Stimulated activated CD4-positive, alpha-beta T cell treated with anti-CD3 and anti-CD28 coated beads, TNF-alpha, amount 100 ng/mL, for 24 hours (primary cell): ENCODE measurements at places on chromosomes 3 and 15.

DNA sequence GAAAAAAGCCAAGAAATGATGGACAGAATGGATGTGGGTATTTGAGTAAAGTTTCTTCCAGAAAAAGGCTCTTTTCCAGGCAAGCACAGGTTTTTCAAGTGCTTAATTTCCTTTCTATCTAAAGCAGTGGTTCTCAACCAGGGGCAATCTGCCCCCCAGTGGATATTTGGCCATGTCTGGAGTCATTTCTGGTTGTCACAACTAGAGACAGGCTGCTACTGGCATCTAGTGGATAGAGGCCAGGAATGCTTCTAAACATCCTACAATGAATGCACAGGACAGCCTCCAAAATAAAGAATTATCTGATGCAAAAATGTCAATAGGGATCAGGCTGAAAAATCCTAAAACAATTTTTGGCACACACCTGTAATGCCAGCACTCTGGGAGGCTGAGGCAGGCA lies 23.9 kb downstream of the SEC22C start:
- no peak for DNase-seq

DNA sequence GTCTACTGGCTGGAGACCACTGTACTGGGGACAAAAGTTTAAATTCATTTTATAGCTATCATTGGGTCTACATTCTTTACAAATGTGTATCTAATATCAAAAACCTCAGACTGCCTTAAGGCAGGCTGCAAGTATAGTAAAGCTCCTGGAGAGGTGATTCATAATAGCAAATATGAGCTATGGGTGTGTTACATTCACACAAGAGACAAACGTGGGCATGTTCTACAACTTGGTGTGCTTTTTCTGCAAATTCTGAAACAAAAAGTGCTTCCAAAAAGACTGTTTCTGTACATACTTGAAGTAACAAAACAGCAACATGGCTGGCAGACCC lies 1101.4 kb downstream of the ROBO1 start:
- DNase-seq = no peak

DNA sequence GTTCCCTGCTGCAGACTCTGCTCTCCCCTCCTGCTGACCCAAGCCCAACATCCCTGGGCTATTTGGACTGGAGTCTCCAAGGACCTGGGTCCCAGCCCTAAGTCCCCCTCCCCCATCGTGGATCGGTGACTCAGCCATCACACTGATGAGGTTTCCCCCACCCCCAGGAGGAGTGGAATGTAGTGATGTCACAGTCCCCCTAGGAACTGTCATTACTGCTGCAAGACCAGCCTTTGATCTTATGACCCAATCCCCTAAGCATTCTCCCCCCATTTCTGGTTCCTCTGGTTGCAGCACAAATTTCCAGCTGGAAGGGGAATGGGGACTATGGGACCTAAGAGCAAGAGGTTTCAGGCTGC lies 63.4 kb upstream of the CSPG4 start:
- no peak for DNase-seq

GRCh38 chr3:61724183-61724582 lies 162.8 kb downstream of the PTPRG start:
- no peak for DNase-seq

GRCh38 chr3:181363231-181363630 lies 348.5 kb upstream of the SOX2 start:
- DNase-seq = no peak

DNA sequence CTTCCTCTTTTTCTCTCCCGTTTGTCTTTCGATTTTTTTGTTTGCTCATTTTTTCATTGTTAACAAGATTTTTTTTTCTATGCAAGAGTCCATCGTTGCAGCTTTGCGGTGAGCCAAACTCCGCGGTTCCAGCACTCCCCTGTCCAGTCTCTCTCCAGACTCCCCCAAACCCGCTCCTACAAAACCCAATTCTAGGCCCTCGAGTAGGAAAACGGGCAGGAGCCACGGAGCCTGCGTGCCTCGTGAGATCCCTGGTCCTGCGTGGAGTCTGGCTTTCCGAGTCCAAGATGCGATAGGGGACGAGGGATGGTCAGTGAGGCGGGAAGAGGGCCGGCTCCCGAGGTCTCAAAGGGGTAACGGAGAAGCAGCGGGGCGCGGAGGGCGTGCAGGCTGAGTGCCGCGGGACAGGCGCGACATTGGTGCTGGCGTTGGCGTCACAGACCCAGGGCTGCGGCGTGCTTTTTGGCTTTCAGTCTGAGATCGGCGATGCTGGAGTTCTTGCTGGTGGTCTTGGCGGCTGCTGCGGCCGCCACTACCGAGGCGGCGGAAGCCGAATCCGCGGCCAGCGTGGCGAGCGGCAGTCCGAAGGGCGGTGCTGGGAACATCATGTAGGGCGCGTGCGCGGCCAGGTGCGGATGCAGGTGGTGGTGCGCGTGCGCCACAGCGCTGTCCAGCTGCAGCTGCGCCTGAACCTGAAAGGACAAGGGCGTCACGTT lies 8.5 kb downstream of the SHOX2 start:
- peak; percentile 41 for DNase-seq

DNA sequence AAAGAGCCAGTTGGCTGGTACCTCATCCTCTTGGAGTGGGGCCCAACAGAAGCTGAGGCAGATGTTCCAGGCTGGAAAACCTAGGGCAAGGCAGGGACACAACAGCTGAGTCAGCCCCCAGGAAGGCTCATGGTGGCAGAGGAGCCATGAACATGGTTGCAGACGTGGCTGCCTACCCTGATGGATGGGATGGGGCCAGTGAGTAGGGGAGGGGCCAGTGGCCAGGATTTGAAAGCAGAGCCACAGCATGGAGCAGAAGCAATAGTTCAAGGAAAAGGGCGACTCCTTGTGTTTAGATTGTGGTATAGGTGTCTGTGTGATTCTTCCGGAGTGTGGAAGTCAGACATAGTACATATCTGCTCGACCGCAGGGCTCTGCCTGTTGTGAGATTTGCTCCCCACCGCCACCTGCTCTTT lies 24.2 kb downstream of the PXYLP1 start:
- DNase-seq = no peak

GRCh38 chr3:27147215-27147614 lies 222.0 kb downstream of the NEK10 start:
- DNase-seq = no peak

- DNase-seq = no peak
Observed at GRCh38 chr3:89908711-89909213, 801.3 kb downstream of the EPHA3 start.

- no peak for DNase-seq
Observed at GRCh38 chr15:54722342-54722986, 474.3 kb downstream of the RSL24D1 start.

- no peak for DNase-seq
Observed at GRCh38 chr15:91368611-91369010, 268.6 kb downstream of the SV2B start.

DNA sequence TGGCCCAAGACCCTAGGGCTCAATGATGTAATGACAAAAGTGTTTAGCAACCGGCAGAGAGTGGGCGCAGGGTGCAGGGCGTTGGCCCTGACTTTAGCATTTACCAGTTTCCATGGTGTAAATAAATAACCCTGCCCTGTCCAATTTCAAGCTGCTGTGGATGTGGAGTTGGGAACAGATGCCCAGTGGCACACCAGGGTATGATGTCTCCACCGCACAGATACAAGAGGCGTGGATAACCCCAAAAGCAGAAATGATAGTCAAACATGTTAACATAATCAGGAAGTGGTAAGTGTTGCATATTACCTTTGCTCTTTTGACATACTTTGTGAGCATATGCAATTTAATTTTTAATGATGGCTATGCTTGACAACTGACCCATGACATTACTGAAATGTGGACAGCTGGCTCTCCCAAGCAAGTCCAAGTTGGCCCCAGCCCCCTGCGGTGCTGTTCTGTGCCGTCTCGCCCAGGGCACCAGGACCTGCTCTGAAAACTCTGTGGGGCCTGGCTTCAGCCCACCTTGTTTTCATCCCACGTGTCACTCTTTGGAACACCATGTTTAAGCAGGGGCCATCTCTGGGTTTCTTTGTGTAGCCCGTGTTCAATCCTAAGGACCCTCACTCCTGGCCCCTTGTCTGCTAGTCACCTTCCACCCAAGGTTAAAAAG lies 10.8 kb upstream of the ANPEP start:
- DNase-seq = no peak

GRCh38 chr3:40920041-40920440 lies 279.3 kb upstream of the CTNNB1 start:
- no peak for DNase-seq

GRCh38 chr3:70426071-70426470 lies 113.6 kb upstream of the MDFIC2 start:
- no peak for DNase-seq

GRCh38 chr3:111801693-111802092 lies 57.4 kb upstream of the PHLDB2 start:
- DNase-seq = no peak

DNA sequence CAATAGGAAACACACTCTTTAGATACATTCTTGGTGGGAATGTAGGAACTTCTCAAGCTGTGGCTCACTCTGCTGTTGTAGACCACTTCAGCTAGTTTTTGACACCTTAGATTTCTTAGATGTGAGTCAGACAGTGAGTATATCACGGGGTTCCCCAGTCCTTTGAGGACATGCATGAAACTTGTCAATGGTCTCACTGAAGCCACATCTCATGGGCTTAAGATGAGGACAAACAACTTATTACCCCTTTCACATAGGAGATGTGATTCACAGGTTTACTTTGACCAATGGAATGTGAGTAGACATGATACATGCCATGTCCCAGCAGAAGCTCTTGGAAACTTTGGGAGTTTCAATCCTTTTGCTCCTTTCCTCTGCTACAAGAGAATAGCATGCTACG lies 325.5 kb downstream of the CHST2 start:
- DNase-seq = no peak

GRCh38 chr15:52780172-52780980 lies 9.8 kb downstream of the ONECUT1 start:
- DNase-seq = peak; percentile 33

- DNase-seq = no peak
Observed at GRCh38 chr3:55487381-55488241, 505 bp upstream of the WNT5A start.

- DNase-seq = no peak
Observed at GRCh38 chr3:109927161-109927560, 589.8 kb upstream of the DPPA4 start.

GRCh38 chr3:182957676-182958266 lies 22.6 kb downstream of the DCUN1D1 start:
- no peak for DNase-seq

DNA sequence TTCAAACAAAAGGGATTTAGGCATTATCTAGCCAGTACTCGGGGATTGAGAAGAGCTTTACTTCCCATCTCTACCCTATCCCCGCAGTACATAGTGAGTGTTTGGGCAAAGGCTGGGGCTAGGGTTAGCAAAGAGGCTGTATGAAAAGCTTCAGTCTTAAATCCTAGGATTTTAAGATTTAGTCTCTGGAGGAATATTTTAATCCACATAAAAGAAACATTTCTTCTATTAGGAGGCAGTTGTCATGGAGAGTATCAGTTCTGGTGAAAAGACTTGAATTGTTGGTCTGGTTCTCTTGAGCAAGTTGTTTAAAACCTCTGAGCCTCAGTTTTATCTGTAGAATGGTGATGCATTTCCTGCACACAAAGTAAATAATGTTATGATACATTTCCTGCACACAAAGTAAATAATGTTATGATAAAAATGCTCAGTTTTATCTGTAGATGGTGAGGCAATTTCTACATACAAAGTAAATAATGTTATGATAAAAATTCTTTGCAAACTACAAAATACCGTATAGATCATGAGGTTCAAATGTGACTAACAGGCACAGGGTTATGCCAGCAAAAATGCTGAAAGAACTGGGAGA lies 53.9 kb upstream of the ZBED2 start:
- no peak for DNase-seq

DNA sequence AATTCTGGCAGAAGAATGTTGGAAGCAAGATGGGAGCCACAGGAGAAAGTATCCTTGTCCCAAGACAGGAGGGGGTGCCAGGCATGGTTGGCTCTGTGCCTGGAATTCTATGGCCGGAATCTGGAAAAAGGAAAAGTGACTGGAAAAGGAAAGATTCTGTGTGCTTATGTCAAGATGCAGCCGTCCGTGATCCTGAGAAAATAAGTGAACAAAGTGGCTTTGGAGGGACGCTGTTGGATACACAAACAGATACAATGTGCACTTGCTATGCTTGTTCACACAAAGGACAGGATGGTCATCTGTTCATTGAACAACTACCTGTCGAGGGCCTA lies 28.5 kb upstream of the MUC20 start:
- DNase-seq = no peak

GRCh38 chr3:71779674-71780377 lies 5.1 kb downstream of the PROK2 start:
- no peak for DNase-seq

DNA sequence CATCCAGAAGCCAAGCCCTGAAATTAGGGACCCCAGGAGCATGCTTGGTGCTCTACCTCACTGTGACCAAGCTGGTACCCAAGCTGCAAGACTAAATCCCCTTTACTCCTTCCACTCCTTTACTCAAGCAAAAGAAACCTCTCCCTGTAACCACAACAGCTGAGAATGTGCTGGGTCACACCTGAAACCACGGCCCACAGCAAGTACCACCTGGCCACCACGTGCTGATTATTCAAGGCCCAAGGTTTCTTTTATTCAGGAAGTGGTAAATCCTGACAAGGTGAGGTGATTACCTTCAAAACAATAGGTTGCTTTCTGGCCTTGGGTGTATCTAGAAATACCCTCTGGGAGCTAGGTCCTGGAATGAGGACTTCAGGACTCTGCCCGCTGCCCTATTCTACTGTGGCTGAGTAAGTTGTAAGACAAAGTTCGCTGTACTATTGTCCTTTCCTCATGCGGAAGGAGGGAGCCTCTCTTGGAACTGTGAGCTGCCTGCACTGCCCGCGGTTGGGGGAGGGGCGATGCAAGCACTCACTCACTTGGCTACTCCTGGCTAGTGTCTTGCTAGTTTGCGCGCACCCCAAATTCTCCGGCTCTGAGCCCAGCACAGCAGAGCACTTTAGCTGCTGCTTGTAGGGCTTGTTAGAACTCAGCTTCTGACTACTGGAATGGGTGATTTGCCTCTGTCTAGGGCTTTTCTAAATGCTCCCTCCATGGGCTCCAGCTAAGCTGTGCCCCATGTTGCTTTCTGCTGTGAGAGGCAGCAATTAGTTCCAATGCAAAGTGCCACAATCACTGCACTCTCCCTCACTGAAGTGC lies 487.1 kb upstream of the CNTN3 start:
- no peak for DNase-seq

GRCh38 chr3:45966371-45966791 lies 23.1 kb downstream of the CXCR6 start:
- DNase-seq = no peak
